ENCODE measurements at places on chromosomes 5 and 9. TPM values are rescaled to one million over a fixed set of nuclear protein-coding genes. Genes with fewer than 3 reads are reported as not detected.

DOCK2 gene
- 13.8 TPM for total RNA-seq

RIMOC1 gene
- 11.6 TPM for total RNA-seq

MCIDAS gene
- not detected for total RNA-seq

CCNJL gene
- total RNA-seq, result 12.4 TPM

FBXW11 gene
- total RNA-seq, result 40.7 TPM

WASHC1 gene
- total RNA-seq, result 15.4 TPM

ZFP2 gene
- total RNA-seq, result not detected

DNA sequence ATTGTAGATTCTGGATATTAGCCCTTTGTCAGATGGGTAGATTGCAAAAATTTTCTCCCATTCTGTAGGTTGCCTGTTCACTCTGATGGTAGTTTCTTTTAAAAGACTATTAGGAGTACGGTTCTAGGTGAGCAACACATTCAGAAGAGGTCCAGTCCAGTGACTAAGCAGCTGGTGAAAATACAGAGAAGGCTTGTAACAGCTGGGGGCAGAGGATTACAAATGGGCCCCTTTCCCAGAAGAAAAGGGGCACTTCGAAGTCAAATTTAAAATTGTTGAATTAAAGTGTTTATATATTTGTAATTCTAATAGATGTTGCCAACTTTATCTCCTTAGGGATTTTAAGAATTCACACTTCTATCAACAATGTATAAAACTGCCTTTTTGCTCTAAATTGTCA, 720.5 kb downstream of the TLE4 start:
- no peak overlapping the region for H3K4me3 ChIP-seq
- no peak for DNase-seq
- H3K27me3 ChIP-seq, result no peaks in the 10 kb centered on the region

DNA sequence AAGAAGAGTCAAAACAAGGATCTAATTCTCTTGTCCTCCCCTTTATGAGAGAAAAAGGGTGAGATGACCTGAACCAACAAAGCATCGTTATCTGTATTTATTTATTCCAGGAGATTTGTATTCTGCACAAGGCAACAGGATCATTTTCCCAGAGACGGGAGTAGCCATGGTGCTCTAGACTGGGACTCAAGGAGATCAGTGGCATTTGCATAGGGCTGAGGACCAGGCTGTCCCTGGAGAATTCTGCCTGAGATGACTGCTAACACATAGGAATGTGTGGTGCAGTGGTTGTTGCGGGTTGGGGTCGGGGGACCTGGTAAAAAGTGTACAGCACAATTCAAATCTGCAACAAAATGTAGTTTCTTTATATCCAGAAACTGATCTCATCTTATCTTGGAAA, 22.3 kb upstream of the ZNF474 start:
- H3K36me3 ChIP-seq, result no peaks in the 10 kb centered on the region
- no peaks in the 10 kb centered on the region for H3K4me1 ChIP-seq
- no peak for DNase-seq
- H3K4me3 ChIP-seq, result no peak overlapping the region
- H3K27me3 ChIP-seq, result no peaks in the 10 kb centered on the region
- H3K27ac ChIP-seq, result no peak overlapping the region

GRCh38 chr5:176921714-176922113, 22.6 kb upstream of the HK3 start:
- no peaks in the 10 kb centered on the region for H3K4me1 ChIP-seq
- no peak overlapping the region for H3K4me3 ChIP-seq
- peaks cover 8% of the 10 kb centered on the region for H3K36me3 ChIP-seq
- no peak overlapping the region for H3K27ac ChIP-seq

DNA sequence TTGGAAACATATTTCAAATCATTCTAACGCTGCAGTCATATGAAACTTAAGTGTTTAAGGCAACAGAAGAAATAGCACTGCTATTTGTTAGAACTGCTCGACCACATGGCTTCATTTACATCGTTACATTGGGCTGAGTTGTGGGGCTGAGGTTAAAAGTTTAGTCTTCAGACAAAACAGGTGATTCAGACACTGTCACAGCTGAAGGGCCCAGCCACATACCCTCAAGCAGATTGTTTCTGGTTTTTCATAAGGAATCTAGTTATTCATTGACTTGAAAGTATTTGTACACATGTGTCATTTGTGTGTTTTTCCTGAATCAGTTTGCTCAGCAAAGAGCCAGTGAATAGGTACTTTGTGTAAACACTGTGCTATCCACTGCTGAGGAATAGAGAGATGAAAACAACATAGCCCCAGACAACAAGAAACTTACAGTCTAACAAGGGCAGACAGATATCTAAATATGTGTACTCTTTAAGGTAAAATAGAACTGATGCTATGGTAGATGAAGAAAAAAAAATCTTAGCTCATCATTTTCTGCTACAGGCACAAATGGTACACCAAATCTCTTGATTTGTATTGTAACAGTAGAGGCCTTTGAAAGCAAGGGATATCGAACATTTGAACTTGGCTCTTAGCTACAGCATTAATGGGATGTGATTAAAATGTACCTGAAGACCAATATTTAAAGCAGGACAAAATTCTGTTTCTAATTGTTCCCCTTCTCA, 357.6 kb upstream of the RPS23 start:
- no peaks in the 10 kb centered on the region for H3K36me3 ChIP-seq
- DNase-seq, result no peak
- H3K27ac ChIP-seq, result peak overlapping the region; percentile 10
- no peaks in the 10 kb centered on the region for H3K4me1 ChIP-seq

DNA sequence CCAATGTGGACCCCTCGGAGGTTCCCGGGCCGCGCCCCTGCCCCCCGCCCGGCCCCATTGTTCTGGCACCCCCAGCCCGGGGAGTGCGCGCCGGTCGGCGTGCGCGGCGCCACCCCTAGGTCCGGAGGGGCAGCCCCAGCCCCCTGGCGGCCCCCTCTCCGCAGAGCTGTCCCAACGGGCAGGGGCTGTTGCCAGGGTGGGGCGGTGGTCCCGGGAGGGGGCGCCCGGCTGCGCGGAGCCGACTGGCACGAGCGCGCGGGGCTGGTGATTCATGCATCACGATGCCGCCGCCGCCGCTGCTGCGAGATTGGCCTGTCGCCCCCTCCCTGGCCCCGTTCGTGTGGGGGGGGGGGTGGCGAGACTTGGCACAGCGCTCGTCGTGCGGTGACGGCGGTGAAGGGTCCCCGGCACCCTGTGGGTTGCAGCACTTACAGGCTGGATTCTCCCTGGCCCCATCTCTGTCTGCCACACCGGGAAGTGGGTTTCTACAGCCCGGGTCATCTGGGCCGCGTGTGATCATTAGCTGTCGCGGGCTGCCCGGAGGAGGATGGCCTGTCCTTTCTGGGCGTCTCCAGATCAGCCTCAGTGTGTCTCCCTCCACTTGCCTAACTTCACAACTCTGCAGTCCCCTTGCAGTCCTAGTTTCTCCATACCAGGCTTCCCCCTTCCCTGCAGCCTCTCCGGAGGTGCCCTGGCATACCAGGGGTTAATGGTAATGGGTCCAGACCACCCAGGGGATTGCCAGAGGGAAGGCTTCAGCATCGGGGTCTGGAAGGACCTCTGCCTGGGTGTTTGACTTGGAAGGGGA, 858 bp downstream of the NCS1 start:
- no peaks in the 10 kb centered on the region for H3K4me1 ChIP-seq
- no peak for DNase-seq
- H3K36me3 ChIP-seq, result no peaks in the 10 kb centered on the region
- peak overlapping the region; percentile 50 for H3K27ac ChIP-seq
- peak overlapping the region; percentile 65 for H3K4me3 ChIP-seq
- H3K27me3 ChIP-seq, result no peaks in the 10 kb centered on the region

DNA sequence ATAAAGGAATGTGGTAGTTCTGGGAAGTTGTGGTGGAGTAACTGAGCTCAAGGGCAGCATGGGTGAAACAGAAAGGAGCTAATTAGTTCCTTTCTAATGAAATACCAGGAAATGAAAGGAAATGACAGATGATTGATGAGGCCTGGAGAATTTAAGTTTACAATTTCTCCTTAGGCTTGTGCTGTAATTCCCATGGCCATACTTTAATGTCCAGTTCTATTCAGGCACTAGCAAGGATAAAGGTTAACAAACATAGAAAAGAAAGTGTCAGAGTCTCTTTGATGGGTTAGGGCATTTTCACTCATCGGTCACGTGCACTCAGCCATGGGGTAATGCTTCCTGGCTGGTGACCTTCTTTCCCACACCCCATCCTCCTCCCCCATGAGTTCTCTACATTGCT, 70.3 kb downstream of the CTSL start:
- no peak overlapping the region for H3K4me3 ChIP-seq
- H3K27ac ChIP-seq, result no peak overlapping the region
- no peaks in the 10 kb centered on the region for H3K4me1 ChIP-seq
- no peaks in the 10 kb centered on the region for H3K36me3 ChIP-seq
- no peaks in the 10 kb centered on the region for H3K27me3 ChIP-seq
- no peak for DNase-seq

DNA sequence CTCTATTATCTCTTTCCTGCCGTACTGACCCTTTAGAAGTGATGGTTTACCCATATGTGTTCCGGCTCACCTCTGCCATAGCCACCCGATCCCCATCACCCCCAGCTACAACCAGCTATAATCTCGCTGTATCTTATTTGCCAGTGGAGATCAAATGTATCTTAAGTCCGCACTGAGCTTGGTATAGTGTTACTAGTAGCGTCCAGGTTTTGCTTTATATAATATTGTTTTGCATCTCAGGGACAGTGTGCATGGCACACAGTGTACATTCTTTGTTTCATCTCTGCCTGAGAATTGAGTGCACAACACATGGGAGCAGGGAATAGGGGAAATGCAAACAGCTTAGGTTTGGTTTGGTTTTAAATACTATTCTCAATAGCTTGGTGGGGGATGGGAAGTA, 135.8 kb upstream of the SNX2 start:
- H3K27me3 ChIP-seq, result no peaks in the 10 kb centered on the region
- H3K36me3 ChIP-seq, result no peaks in the 10 kb centered on the region
- DNase-seq, result no peak
- no peak overlapping the region for H3K4me3 ChIP-seq
- H3K27ac ChIP-seq, result no peak overlapping the region

- DNase-seq, result no peak
- H3K4me1 ChIP-seq, result no peaks in the 10 kb centered on the region
- H3K36me3 ChIP-seq, result no peaks in the 10 kb centered on the region
- H3K4me3 ChIP-seq, result no peak overlapping the region
Observed at GRCh38 chr5:55406292-55406691, 98.5 kb downstream of the MTREX start.

DNA sequence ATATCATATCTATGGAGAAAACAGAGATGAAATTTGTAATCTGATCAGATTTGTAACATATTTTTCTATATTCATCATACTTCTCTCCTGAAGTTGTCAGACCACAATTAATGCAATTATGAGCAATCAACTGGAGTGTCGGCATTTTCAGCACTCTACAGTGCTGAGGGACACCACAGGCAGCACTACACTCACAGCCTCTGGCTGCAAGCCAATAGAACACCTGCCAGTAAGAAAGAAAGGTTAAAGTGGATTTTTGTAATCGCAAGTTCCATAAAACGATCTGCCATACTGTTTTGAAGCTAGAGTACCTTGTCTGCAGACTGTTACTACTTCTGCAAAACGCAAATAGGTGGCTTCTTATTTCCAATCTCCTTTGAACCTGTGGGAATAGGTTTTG, 147.6 kb downstream of the ADAMTS6 start:
- no peaks in the 10 kb centered on the region for H3K27me3 ChIP-seq
- H3K36me3 ChIP-seq, result no peaks in the 10 kb centered on the region
- H3K27ac ChIP-seq, result no peak overlapping the region
- H3K4me3 ChIP-seq, result no peak overlapping the region

- no peak overlapping the region for H3K4me3 ChIP-seq
- H3K27ac ChIP-seq, result no peak overlapping the region
- DNase-seq, result no peak
- H3K27me3 ChIP-seq, result no peaks in the 10 kb centered on the region
Observed at GRCh38 chr9:92247296-92247695, 46.2 kb downstream of the IARS1 start.

GRCh38 chr5:95068289-95068910, 216.5 kb downstream of the MCTP1 start:
- DNase-seq, result no peak
- no peaks in the 10 kb centered on the region for H3K36me3 ChIP-seq
- H3K4me1 ChIP-seq, result no peaks in the 10 kb centered on the region
- no peak overlapping the region for H3K4me3 ChIP-seq
- no peaks in the 10 kb centered on the region for H3K27me3 ChIP-seq

GRCh38 chr9:83936523-83936922, 15.3 kb upstream of the KIF27 start:
- H3K27ac ChIP-seq, result no peak overlapping the region
- DNase-seq, result no peak
- no peaks in the 10 kb centered on the region for H3K36me3 ChIP-seq
- H3K4me3 ChIP-seq, result no peak overlapping the region
- no peaks in the 10 kb centered on the region for H3K27me3 ChIP-seq

- H3K27me3 ChIP-seq, result no peaks in the 10 kb centered on the region
- no peak overlapping the region for H3K27ac ChIP-seq
- DNase-seq, result no peak
- H3K4me3 ChIP-seq, result no peak overlapping the region
Observed at GRCh38 chr5:81762401-81762800, 11.5 kb upstream of the SSBP2 start.

- H3K27ac ChIP-seq, result no peak overlapping the region
- no peaks in the 10 kb centered on the region for H3K36me3 ChIP-seq
- H3K4me1 ChIP-seq, result no peaks in the 10 kb centered on the region
Observed at GRCh38 chr9:115204904-115205453, 87.0 kb upstream of the TNC start.

GRCh38 chr9:17926246-17926645, 347.4 kb downstream of the SH3GL2 start:
- no peak overlapping the region for H3K4me3 ChIP-seq
- no peak overlapping the region for H3K27ac ChIP-seq
- H3K36me3 ChIP-seq, result no peaks in the 10 kb centered on the region
- no peaks in the 10 kb centered on the region for H3K27me3 ChIP-seq

DNA sequence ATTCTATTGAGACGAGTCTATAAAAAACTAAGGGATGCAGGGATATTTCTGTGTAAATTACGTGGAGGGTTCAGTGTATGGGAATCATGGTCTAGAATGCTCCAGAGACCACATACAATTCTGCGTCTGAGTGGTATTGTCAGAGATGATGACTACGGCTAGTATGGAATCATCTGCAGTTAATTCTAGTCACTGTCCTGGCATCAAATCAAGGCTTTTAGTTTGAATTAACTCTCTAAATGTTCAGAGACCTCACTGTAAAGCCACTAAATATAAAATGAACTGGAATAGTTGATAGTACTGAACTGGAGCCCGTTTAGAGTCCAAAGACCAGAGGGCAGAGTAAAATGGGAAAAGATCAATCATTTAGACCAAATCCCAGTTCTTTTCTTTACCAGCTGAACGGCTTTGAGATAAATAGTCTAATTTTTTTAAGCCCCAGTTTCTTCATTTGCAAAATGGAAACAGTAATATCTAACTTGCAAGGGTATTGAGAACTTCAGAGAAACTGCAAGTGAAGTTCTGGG, 599.8 kb downstream of the EBF1 start:
- H3K36me3 ChIP-seq, result no peaks in the 10 kb centered on the region
- no peaks in the 10 kb centered on the region for H3K27me3 ChIP-seq
- no peaks in the 10 kb centered on the region for H3K4me1 ChIP-seq
- H3K4me3 ChIP-seq, result no peak overlapping the region
- no peak for DNase-seq
- H3K27ac ChIP-seq, result no peak overlapping the region

GRCh38 chr9:88536023-88536324, 996 bp downstream of the NXNL2 start:
- H3K4me3 ChIP-seq, result no peak overlapping the region
- no peak for DNase-seq
- peaks cover 6% of the 10 kb centered on the region for H3K27me3 ChIP-seq
- H3K4me1 ChIP-seq, result no peaks in the 10 kb centered on the region
- H3K36me3 ChIP-seq, result no peaks in the 10 kb centered on the region

- H3K4me1 ChIP-seq, result no peaks in the 10 kb centered on the region
- H3K27ac ChIP-seq, result no peak overlapping the region
- no peaks in the 10 kb centered on the region for H3K27me3 ChIP-seq
- no peak overlapping the region for H3K4me3 ChIP-seq
- DNase-seq, result no peak
- H3K36me3 ChIP-seq, result no peaks in the 10 kb centered on the region
Observed at GRCh38 chr9:87269296-87270176, 228.1 kb upstream of the DAPK1 start.

Data from Peyer's patch (tissue), 4 donors.